ENCODE measurements at places on chromosomes 1 and 21.

DNA sequence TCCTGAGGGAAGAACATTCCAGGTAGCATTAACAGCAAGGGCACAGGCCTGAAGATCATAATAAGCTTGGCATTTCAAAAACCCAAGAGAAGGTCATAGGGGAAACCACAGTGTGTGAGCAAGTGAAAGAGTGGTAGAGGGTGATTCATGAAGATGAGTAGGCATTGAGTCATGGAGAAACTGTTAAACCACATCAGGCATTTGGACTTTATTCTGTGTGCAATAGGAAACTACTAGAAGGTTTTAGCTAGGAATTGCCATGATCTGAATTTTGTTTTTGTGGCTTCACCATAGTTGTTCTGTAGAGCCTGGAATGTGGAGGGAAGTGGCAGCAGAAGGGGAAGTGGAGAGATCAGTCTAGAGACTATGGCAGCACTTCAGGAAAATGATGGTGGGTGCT, 359.0 kb upstream of the PTBP2 start:
- DNase-seq, result peak; percentile 97

DNA sequence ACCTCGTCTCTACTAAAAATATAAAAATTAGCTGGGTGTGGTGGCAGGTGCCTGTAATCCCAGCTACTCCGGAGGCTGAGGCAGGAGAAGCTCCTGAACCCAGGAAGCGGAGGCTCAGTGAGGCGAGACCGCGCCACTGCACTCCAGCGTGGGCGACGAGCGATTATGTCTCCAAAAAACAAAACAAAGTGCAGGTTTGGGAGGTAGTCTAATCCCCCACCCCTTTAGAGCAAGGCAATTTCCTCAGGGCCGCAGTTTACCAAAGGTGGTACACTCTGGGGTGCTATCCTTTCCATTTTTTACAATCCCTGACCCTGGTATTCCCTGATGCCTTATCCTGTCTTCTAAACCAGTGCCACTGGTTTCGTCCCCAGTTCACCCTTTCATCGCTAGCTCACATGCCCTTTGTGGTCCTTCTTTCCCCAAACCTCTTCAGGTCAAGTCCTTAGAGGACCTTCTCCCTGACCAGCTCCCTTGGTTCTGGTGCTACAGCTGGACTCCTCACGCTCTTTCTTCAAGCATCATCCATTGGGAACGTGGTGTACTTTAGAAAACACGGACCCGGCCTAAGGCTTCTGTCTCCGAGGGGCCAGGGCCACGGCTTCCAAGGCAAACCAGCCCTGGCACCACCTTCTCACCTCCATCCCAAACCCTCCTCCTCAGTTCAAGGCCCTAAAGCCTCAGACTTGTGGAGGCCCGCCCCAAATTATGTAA, 873 bp downstream of the IFT25 start:
- DNase-seq, result no peak

DNA sequence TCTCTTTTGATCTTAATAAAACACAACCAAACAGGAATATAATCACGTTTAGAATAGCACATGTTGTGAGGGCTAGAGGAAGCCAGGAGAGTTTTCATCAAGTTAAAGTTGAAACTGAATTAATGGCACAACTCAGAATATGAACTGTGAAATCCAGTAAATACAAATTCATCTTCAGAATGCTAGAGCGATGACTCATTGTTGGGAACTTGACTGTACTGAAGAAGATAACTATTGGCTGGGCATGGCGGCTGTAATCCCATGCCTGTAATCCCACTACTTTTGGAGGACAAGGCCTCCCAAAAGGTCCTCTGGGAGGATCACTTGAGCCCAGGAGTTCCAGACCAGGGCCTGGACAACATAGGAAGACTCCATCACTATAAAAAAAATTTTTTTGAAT, 8.8 kb downstream of the SYF2 start:
- DNase-seq, result peak; percentile 20

DNA sequence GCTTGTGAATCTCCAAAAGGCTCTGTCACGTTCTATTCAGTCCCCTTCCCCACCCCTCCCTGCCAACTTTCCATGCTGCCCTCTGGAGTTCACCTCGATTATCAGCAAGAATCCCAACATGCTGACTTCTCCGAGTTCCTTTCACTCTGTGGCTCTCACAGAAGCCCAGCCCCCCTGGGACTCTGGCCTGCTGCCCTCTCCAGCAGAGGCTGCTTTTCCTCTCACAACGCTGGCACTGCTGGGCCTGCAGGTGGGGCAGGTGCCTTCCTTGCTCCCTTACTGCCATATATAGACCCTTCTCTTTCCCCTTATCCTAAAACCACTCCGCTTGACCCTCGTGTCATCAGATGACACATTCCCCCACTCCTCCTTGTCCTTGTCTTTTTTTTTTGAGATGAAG, 10.2 kb upstream of the RNF186 start:
- DNase-seq, result no peak

GRCh38 chr1:234515411-234515810, 36.4 kb upstream of the TARBP1 start:
- DNase-seq, result peak; percentile 49

DNA sequence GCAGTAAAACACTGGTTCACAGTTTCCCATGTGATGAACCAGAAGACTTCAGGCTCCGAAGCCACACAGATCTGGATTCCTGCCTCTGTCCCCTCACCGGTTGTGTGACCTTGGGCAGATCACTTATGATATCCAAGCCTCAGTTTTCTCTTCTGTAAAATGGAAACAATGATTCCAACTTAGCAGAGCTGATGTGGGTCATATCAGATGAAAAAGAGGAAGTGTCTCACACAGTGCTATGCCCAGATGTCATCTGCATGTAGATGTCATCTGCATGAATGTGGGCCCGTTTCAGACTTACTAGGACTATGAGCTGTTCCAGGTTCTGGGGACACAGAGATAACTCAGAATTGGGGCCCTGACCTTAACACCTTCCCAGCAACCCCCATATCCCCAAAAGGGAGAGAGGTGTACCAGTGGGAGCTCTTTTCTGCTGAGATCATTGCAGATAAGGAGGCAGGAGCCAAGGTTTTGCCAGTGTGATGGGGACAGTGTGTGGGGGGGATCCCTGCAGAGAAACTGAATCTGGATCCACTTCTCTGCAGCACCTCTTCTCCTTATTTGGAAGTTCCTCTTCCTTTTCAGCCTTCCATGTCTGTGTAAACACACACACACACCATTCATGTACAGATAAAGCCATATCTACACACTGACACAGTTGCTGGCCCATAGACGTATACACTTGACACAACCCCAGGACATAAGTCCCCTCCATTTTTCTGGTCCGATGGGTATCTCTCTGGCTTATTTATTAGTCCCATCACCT, 5.0 kb upstream of the ADGRB2 start:
- DNase-seq, result no peak

- DNase-seq, result no peak
Measured at GRCh38 chr1:10152709-10153284, 57.6 kb upstream of the KIF1B start.

GRCh38 chr1:161111117-161111516, 6.7 kb downstream of the PFDN2 start:
- no peak for DNase-seq

DNA sequence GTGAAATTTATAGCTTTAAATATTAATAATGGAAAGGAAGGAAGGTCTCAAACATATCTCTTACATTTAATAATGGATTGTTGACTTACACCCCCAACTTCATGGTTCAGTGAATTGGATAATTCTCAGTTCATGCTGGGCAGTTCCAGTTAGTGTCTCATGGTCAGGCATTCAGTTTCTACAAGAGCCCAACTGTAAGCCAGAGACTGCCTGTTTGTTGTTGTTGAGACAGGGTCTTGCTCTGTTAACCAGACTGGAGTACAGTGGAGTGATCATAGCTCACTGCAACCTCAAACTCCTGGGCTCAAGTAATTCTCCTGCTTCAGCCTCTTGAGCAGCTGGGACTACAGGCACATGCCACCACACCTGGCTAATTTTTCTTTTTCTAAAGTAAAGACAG, 5.0 kb upstream of the DMAP1 start:
- no peak for DNase-seq

DNA sequence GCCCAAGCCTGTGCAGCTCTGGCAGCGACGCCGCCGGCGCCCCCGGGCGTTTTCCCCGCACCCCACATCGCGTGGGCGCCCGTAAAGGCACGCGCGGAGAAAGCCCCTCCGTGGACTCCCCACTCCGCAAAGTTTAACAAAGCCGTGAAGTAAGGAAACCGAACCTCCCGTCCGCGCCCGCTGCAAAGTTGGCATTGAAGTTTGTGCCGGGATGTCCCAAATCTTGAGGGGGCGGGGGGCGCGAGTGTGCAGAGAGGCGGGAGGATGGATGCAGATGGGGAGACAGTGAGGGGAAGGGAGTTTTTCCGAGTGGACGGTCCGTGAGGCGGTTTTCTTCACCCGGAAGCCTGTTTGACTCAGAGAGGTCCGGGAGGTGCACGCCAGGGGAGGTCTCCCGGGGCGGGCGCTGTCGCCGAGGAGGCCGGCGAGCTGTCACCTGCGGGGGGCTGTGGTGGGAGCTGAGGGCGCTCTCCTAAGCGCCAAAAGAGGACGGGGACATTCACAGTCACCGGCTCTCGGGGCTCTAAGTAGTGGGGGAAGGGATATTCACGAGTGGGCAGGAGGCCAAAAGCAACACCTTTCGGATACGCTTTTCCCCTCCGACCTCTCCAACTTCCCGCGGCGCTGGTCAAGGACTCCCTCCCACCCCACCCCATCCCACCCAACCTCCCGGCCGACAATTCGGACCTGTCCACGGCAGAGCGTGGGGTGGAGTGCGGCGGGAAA, 1.3 kb downstream of the WLS start:
- DNase-seq, result no peak

GRCh38 chr1:41496080-41497055, 11.9 kb upstream of the EDN2 start:
- DNase-seq, result peak; percentile 91

DNA sequence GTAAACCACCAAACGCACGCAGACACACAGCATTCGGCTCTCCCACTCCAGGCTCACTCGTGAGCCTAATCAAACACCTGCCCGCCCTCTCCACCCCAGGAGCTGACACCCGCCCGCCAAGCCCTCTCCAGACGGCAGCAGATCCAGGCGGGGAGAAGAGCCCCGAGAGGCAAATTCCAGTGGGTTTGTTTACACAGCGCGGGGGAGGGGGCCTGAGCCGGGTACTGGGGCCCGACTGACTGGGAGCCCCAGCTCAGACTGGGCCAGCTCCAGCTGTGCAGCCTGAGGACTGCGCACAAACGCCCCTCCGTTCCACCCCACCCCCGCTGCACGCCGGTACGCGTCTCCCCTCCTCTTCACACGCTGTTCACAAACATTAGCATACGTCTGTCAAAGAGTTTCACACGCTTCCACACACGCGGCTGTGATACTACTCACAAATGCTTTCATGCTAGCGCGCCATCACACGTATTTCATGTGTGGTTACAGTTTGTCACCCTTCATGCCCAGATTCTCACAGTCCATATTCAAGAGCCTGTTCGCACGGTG, 1.0 kb upstream of the EFNA1 start:
- peak; percentile 9 for DNase-seq

GRCh38 chr1:38153066-38153777, 106.6 kb upstream of the POU3F1 start:
- DNase-seq, result no peak

- DNase-seq, result no peak
Measured at GRCh38 chr1:202159534-202160371, 649 bp downstream of the PTPN7 start.

DNA sequence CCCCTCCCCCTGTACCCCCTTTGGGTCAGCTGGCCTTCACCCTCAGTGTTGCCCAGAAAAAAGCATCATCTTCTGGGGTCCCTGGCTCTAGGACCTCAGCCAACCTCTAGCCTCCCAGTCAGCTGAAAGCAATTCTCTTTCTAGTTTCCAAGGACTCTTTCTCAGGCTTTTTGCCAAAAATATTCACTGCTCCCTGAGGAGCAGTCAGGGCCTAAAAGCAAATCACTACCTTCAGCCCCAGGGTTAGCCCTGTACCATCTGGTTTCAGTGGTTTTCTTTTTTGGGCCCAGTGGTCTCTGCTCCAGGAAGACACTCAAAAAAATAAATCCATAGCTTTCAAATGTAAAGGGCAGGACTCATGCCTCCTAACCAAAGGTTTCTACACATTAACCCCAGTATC, 3.1 kb upstream of the LMOD1 start:
- no peak for DNase-seq

GRCh38 chr1:86194491-86195034, 38.0 kb upstream of the COL24A1 start:
- DNase-seq, result no peak

- DNase-seq, result no peak
Measured at GRCh38 chr1:204491655-204492054, 3.0 kb downstream of the PIK3C2B start.

GRCh38 chr1:78045926-78046778, at the start of gene GIPC2:
Gene GIPC2, plus strand, starts transcription at chr1:78045966. Its CDS starts 129 bp downstream, at chr1:78046095.
- no peak for DNase-seq

GRCh38 chr1:232705815-232706575, 76.1 kb upstream of the SIPA1L2 start:
- DNase-seq, result no peak

GRCh38 chr1:45679123-45679522, 7.2 kb downstream of the GPBP1L1 start:
- peak; percentile 39 for DNase-seq

DNA sequence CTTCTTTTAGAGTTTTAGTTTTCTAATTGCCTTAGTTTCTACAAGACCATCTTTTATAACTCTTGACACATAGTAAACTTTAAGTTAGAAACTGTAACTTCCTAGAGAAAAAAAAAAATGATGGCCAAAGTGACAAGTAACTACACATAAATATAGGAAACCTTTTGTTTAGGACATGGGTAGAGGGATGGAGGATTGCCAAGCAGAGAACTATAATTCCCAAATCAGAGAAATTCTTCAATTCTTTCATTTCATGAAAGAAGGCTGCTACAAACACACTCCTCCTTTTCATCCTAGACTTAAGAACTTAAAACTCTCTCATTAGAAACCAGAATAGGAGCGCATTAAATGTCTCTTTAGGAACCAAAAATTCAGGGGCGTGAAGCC, 125.0 kb downstream of the PTPN14 start:
- DNase-seq, result no peak

GRCh38 chr1:117580436-117580835, 25.4 kb upstream of the TENT5C start:
- DNase-seq, result no peak

GRCh38 chr1:55059302-55060132, 20.2 kb downstream of the PCSK9 start:
- no peak for DNase-seq

DNA sequence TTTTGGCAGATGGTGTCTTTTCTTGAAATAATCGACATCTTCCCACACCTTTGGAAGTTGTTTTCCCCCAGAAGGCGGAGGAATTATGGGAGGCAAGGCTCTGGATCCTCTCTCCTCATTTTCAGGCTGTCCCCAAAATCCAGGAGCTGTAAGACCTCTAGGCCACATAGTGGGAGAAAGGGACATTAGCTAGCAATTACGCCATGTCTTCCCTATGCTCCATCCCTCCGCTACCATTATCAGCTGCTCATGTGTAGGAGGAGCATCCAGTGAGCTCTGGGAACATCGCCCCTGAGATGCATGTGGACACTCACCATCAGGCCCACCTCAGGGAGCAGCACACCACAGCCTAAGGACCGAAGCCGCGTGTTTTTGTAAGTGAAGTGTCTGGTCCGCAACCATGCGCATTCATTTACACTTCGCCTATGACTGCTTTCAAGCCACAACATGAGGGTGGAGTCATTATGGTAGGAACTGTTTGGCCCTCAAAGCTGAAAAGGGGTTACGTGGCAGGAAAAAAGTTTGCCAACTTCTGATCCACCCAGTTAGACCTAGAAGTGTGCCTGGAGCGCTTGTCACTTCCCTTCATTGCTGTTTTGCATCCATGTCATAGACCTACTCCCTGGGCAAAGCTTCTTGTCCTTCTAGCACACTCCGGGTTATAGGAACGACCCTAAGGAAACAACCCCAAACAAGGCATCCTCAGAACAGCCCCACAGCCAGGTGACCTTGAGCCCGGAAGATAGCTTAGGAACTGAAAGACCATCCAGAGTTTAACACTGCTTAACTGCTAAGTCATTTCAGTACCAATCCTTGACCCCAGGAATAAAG, 85.5 kb downstream of the C1orf94 start:
- DNase-seq, result no peak

Measured in NCI-H226 (cell line).